ENCODE measurements at places on chromosomes 12 and 14. TPM values are rescaled to one million over a fixed set of nuclear protein-coding genes. Genes with fewer than 3 reads are reported as not detected.

Gene CYP27B1
- 0.20 TPM for total RNA-seq

Gene TAS2R9
- not detected for total RNA-seq

Gene PPP1R36
- 1.2 TPM for total RNA-seq

Gene HOTAIR
- not detected for total RNA-seq

Gene CLEC1B
- total RNA-seq = not detected

Gene OASL
- 0.26 TPM for total RNA-seq

Gene POTEM
- not detected for total RNA-seq

Gene SYCP3
- 0.33 TPM for total RNA-seq

Gene PPP4R3A
- 62.0 TPM for total RNA-seq

Gene MYF6
- total RNA-seq = not detected

Gene SYT10
- not detected for total RNA-seq

Gene PGAM5
- total RNA-seq = 24.4 TPM

Gene ADAM20
- total RNA-seq = 2.4 TPM

Gene MANSC4
- total RNA-seq = not detected

Gene TDRD9
- total RNA-seq = 8.5 TPM

Measured in smooth muscle cell of the pulmonary artery (primary cell).